ENCODE measurements at places on chromosomes 2 and 18.

- DNase-seq = no peak
Observed at GRCh38 chr2:137380610-137381009, 583.7 kb upstream of the HNMT start.

DNA sequence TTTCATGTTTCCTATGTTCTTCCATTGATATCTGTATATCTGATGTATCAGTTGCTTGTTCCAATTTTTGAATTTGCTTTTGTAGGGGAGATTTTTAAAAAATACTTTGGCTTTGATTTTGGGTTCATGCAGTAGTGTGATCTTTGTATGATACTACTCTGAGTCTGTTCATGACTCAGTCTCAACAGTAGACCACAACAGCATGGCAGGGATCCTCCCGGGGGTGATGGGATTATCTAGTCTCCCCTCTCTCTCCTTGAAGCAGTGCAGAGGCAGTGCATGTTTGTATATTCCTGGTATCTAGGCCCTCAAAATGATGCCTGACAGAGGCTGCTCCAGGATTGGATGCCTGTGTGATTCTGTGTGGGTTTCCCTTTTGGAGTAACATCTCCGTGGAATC, 55.3 kb downstream of the G6PC2 start:
- no peak for DNase-seq

DNA sequence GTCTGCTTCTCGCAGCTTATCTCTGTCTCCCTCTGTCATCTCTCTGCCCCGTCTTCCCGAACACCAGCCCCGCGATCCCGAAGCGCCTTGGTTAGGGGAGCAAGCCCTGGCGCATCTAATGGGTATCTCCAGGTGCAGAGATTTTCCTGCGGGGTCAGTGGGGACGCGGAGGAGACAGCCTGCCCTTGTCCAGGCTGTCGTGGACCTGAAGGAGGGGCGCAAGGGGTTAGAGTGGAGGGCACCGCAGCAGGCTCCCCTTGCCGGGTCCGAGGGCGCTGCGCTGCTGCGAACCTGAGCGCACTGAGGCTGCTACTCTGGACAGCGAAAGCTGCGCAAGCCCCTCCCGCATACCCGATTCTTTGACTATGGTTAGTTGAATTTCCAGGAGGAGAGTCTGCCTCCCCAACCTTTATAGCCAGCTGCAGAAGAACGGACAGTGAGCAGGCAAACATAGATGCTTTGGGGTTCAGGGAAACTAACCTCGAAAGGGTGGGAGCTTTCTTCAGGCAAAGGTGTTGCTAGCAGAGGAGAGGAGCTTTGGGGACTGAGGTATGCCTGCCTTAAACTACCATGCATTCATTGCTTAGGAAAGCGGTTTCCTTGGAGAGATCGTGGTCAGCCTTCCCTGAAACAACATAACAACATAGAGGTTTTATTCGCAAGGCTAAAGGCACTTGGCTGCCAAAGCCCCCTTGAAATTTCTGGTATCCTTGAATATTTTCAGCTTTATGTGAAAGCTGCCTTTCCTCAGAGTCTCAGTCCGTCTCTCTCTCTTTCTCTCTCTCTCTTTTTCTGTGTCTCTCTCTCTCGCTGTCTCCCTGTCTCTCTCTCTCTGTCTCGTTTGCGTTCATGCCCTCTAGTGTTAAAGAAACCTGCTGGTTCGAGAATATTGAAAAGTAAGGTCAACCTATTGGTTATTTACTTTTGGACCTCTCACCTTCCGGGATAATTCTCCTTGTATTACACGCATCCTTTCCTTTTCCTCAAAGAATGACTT, 1.6 kb downstream of the GALNT13 start:
- no peak for DNase-seq

DNA sequence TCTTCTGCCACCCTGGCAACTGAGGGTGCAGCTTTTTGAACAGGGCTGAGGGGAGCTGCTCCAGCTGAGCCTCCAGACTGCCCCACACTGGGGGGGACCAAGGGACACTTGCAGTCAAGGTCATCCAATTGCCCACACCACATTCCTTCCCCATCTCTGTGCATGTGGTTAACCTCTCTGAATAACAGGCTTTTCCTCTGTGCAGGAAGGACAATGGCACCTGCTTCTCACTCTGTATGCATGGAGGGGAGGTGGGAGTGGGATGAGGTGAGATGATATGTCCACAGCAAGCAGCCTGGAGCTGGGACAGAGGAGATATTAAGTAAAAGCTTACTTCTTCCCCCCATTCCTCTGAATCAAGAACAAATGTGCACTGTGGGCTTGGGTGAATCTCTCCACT, 39.1 kb upstream of the TEX51 start:
- DNase-seq = no peak

DNA sequence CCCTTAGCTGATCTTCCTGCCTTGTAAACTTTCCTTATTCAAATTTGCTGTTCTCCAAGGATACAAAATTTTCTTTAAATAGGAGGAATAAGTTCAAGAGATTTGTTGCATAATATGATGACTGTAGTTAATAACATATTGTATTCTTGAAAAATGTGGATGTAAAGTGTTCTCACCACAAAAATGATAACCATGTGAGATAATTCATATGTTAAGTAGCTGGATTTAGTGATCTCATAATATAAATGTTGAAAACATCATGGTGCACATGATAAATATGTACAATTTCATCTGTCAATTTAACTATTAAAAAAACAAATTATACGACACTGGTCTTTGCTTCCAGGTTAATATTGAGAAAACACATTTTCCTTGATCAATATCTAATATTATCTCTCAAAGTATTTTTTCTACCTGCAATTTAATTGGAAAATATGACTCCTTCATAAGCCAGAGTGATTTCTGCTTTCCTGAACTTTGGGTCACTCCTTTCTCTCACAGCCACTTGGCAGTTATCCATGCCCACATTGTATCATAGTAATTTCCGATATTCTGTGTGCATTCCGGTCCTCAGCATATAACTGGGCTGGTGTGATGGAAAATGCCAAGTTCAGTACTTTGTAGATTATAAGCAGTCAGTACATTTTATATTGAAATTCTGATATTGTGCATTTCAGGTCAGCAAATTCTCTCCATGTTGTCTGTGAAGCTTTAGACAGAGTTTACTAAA, 152.6 kb downstream of the GULP1 start:
- no peak for DNase-seq

DNA sequence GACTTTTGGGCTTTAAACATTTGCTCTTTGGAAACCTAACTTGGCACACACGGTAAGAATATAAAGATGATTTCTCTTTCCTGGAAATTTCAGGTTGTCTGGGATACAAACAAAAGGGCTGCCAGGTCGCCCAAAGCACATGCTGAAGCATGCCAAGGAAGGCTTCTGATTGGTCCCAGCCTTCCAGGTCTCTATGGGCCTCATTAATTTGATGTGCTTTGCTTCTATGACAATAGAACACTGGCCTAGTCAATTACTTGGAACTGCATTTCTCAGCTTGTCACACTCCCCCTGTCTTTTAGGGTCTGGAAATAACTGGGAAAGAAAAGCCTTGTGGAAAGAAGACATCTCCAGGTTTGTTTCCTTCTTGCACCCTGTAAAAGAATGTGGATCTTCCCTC, 228.9 kb downstream of the ADCYAP1 start:
- no peak for DNase-seq

DNA sequence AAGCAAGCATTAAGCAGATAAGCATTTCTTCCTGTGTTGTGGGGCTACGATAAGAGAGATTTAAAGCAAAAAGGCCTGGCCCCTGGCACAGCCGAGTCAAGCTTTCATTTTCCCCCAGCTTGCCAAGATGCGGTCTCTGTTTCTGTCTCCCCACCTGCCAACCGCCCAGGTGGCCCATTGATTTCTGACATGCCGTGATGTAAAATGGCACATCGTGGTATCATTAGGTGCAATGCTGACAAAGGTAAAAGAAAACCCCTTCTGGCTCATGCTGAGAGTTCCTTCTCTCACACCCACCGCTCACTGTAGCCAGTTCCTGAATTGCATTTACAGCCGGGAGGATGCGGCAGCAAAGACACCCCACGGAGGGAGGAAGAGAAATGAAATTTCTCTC, 62.8 kb downstream of the BOD1L2 start:
- no peak for DNase-seq

GRCh38 chr18:76995896-76996295, 136.7 kb downstream of the MBP start:
- no peak for DNase-seq

DNA sequence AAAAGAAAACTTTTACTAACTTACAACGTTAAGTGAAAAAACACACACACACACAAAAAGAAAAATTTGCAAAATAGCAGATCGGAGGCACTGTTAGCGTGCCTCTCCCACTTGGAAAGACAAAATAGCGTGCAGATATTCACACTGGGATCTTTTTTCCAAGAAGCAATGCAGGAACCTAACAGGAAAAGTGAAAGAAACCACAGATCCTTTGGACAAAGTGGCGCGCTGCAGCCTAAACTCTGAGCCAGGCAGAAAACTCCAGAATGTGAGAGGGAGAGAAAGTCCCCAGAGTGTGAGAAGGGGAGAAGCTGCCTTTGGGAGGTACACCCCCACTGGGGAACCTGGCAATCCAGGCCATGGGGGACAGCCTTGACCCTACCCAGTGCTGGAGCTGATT, 70.7 kb upstream of the SERPINE2 start:
- no peak for DNase-seq

DNA sequence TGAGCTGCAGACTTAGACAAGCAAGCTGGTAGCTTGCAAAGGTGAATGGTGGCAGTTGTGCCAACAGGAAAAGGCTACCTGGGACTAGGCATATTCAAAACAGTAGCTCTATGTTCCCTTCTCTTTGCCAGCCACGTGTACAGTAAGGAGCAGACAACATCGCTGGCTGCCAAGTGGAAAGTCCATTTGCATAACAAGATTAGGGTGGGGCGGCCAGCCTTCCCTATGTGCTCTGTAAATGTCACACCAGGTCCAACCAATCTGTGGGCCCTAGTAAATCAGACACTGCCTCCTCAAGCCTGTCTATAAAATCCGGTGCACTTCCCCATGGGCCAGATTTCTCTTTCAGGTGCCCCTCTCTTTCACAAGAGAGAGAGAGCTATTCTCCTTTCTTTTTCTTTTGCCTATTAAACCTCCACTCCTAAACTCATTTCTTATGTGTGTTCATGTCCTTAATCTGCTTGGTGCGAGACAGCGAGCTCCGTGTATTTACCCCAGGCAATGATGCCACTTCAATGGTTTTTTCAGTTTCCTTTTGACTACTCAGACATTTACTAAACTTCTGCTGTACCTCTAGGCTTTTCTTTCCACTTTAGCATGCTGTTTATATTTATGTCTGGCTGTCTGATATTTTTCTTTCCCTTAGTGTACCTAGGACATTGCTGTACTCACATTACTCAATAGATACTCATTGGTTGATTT, 297.4 kb upstream of the GCFC2 start:
- DNase-seq = no peak

GRCh38 chr2:236904389-236905263, 181.1 kb upstream of the COPS8 start:
- no peak for DNase-seq

DNA sequence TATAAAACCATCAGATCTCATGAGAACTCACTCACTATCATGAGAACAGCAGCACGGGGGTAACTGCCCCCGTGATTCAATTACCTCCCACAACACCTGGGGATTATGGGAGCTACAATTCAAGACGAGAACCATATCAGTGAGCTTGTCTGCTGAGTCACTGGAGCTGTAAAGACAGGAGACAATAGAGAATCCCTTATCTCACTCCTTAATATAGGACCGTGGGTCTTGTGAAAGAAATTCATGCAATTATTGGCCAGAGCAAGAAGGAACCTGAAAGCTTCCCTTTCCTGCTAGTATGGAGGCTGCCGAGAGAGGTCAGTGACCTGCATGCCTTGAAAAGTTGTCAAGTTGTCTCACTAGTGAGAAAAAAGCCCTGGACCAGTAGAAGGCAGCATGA, 9.5 kb upstream of the TNFAIP6 start:
- no peak for DNase-seq

GRCh38 chr2:46018773-46019591, 278.2 kb upstream of the EPAS1 start:
- DNase-seq = no peak

DNA sequence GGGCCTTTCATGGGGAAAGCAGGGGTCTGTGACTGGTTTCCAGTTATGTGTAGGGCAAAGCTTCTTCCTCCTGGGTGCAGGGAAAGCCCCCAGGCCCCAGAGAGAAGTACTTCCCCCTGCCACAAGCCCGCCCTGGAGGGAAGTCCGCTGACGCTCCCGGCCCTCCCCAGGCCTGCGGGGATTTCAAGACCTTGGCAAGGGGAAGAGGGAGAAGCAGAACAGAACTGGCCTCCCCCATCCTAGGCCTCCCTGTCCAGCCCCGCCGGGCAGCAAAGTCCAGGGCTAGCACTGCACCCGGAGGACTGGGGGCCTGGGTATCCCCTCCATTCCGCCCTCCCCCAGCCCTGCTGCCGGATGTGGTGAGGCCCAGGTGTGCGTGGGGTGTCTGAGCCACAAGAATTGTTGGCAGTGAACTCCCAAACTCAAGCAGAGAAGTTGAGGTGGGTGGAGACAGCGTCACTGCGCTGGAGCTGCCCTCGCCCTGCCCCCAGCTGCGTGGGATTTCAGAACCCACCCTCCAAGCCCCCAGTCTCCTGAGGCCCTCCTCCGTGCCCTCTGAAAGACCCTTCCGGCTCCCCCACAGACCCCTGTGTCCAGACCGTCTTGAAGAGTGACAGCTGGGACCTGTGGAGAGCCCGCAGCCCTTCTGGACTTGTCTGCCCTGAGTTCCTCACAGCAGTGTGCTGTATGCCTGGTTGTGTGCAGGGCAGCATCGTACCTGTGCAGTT, 1.1 kb upstream of the DUSP2 start:
- no peak for DNase-seq

- no peak for DNase-seq
Observed at GRCh38 chr2:111048856-111049768, 71.6 kb upstream of the BCL2L11 start.

GRCh38 chr2:150832686-150833085, 345.2 kb upstream of the RND3 start:
- DNase-seq = no peak

DNA sequence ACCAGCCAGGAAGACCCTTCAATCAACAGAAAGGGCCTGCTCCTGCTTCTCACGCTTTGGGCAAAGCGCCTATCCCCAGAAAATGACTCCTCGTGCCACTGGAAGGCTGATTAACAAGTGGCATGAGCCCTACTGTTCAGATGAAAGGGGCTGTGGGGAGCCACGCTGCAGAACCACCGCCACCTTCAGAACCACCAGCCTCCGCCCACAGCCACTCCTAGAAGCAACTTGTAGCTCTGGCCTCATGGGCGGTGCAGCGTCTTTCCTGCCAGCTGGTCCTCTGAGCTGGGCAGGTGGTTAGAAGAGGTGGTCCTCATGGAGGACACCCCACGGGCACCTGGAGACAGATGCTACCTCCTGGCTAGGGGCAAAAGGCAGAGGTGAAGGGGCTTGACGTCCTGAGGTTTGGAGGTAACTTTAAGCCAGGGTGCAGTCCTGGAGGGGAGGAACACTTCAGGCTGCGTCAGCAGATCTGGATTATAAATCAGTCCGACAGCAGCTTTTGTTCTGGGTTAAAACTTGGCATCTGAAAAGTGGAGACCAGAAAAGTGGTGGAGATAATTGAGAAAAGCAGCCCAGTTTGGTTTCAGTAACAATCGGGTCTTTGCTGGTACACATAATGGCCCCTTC, 861 bp upstream of the SEMA4C start:
- DNase-seq = no peak

GRCh38 chr18:46419391-46420141, 237.5 kb downstream of the LOXHD1 start:
- no peak for DNase-seq

- DNase-seq = no peak
Observed at GRCh38 chr18:78639006-78639950, 340.3 kb upstream of the SALL3 start.

GRCh38 chr2:120831086-120831485, 95.4 kb downstream of the GLI2 start:
- no peak for DNase-seq
